ENCODE measurements at places on chromosomes 11 and 22. TPM values are rescaled to one million over a fixed set of nuclear protein-coding genes. Genes with fewer than 3 reads are reported as not detected.

DNA sequence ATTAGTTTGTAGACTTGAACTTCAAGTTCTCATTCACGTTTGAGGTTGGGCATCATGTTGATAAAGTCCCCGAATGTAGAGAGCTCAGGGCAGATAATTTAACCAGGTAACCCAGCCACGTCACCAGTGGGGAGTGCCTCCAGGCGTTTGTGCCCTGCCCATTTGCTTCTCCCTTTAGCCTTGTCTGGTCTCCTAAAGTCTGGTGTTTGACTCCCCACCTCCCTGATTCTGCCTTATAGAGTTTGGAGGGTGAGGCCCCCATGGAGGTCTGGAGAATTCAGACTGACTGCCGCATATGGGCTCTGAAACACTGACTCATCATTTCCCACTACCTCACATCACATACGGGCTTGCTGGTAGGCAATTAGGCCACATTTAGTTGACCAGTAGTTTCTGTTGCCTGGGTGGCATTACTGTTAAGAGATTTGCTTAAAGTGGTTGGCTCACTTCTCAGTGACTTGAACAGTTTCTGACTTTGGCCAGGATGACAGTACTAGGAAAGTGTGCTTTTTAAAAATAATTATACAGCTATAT lies 99.3 kb upstream of the GAL start:
- no peak for DNase-seq

DNA sequence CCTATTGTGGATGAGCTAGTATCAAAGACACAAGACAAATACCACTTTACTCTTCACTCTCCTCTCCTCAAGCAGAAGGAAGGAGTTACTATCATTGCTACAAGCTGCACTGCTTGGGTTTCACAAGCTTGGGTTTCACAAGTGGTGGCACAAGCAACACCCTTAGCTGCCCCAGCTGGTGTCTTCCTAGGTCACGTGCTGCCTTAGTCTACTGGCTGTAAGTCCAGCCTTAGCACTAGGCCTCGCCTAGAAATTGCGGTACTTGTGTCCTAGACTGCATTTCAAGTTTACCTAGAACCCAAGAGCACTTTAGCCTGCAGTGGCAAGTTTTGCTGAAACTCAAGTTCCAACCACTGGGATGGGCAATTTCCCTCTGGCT lies 86.6 kb downstream of the EHF start:
- DNase-seq = no peak

- no peak for DNase-seq
Measured at GRCh38 chr11:78414321-78415051, 3.1 kb downstream of the GAB2 start.

The NXPE4 gene
- not detected for polyA plus RNA-seq
